ENCODE measurements at places on chromosomes 16 and 17.
A peak's percentile ranks its signal among the peaks of the same experiment; 100 is the strongest.

GRCh38 chr16:5753381-5753780 is 655.8 kb upstream of the EEF2KMT start:
- DNase-seq, result no peak

DNA sequence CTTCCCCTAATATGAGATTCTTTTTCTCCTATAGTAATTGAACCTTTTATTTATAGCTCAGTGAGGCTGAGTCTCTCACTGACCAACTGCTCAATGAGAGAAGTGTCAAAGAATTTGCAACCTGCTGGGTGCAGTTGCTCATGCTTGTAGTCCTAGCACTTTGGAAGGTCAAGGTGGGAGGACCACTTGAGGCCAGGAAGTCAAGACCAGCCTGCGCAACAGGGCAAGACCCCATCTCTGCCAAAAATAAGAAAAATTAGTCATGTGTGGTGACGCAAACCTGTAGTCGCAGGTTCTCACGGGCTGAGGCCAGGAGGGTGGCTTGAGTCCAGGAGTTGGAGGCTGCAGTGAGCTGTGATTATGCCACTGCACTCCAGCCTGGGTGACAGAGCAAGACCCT is 30.9 kb upstream of the CRYBA1 start:
- DNase-seq, result no peak

DNA sequence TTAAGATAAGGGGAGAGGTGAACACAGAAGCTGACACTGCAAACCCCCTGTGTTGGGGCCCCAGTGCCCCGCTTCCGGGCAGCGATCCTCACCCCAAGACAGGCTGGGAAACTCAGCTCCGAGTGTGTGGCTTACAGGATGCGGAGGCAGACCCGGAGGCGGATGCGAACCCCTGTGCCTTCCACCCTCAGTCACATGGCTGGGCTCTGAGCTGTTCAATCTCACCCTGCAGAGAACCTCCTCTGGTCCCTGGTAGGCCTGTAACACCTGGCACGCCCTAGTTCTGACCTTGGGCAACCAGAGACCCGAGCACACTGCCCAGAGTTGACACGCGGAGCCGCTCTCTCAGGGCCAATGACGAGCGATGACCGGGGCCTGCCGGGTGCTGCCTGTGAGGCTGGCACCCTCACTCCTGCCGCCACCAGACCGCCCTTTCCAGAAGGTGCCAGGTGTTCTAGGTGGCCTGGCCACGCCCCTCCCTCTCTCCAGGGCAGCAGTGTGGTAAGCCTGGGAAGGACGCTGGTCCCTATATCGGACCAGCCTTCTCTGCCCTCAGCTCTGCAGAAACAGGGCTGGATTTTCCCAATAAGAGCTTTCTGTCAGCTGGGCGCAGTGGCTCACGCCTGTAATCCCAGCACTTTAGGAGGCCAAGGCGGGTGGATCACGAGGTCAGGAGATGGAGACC is 23.3 kb downstream of the MEAK7 start:
- DNase-seq, result no peak

DNA sequence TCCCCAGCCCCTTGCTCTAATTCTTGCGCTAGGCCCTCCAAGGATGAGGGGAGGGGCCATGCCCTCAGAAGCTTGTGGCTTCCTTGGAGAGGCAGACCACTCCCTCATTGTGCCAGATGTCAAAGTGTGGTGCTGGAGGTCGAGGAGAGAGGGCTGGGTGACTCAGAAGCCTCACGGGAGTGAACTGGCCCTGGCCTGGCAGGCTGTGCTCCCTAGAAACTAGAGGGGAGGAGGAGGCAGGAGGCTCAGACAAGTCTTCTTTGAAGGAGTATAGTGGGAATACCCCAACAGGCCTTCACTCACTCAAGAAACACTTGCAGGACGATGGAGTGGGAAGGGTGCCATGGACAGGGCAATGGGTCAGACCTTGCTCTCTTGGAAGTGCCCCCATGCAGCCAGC is 18.5 kb downstream of the ANKRD40 start:
- DNase-seq, result no peak

- DNase-seq, result no peak
These were observed 18.8 kb upstream of the BMERB1 start for GRCh38 chr16:15415511-15415985.

GRCh38 chr17:44921122-44921882 is 6.0 kb upstream of the GFAP start:
- DNase-seq, result no peak

- DNase-seq, result no peak
These were observed 3.5 kb downstream of the SMTNL2 start for GRCh38 chr17:4587803-4588202.

- no peak for DNase-seq
These were observed 232.4 kb upstream of the PSMD7 start for GRCh38 chr16:74064120-74064735.

- DNase-seq, result no peak
These were observed 23.4 kb upstream of the CBFA2T3 start for GRCh38 chr16:89000207-89000959.

DNA sequence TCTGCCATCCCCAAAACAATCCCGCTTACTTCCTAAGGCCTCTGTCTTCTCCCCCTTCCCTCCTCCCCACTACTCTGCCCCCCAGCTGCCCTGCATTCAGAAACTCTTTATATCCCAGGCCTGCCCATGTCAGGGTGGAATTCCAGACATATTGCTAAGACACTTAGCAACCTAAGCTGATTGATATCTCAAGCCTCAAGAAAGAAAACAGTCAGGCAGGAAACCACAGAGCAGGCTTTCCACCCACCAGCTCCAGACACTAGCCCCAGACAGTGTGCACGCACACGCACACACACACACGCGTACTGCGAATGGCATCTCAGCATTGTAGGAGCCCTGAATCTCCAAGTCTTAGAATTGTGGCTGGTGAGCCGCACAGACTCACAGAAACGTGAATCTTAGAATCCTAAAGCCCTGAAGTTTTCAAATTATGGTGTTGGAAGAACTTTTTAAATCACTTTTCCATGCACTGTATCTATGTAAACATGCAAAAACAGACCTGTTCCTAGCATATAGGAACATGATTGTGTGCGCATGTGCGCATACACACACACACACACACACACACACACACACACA is 8.8 kb upstream of the LPCAT2 start:
- peak; percentile 84 for DNase-seq

DNA sequence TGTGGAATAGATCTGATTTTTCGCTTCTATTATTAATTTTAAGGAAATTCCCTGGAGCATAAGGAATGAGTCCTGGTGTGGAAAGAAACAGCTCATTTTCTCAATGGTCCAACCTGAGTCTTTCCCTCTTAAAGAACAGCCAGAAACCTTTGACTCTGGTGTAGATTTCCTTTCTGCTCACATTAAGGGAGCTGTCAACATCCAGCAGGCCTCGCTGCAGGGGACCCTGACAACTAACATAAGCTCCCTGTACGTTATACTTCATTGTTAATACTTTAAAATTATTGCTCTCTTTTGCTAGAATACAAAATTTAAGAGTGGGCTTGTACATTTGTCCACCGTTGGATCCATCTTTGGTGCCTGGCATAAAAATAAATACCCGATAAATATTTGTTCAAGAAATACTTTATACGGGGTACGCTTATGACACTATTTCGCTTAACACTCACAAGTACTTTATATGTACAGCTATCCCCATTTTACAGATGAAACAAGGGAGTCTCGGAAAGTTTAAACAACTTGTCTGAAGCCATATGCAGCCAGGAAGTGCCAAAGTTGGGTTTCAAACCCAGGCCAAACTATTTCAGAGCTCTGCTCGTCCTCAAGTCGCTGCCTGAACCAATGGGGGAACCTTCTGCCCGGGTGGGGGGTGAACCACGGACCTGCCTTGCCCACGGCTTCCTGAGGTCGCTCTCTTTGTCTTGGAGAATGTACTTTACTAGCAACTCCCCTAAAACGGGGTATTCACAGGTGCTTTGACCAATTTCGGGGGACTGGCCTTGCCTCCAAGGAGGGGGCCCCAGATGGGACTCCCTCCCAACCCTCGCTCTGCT is 611 bp downstream of the SMARCE1 start:
- no peak for DNase-seq

- DNase-seq, result no peak
These were observed 68.5 kb downstream of the RPTOR start for GRCh38 chr17:80612997-80613731.

DNA sequence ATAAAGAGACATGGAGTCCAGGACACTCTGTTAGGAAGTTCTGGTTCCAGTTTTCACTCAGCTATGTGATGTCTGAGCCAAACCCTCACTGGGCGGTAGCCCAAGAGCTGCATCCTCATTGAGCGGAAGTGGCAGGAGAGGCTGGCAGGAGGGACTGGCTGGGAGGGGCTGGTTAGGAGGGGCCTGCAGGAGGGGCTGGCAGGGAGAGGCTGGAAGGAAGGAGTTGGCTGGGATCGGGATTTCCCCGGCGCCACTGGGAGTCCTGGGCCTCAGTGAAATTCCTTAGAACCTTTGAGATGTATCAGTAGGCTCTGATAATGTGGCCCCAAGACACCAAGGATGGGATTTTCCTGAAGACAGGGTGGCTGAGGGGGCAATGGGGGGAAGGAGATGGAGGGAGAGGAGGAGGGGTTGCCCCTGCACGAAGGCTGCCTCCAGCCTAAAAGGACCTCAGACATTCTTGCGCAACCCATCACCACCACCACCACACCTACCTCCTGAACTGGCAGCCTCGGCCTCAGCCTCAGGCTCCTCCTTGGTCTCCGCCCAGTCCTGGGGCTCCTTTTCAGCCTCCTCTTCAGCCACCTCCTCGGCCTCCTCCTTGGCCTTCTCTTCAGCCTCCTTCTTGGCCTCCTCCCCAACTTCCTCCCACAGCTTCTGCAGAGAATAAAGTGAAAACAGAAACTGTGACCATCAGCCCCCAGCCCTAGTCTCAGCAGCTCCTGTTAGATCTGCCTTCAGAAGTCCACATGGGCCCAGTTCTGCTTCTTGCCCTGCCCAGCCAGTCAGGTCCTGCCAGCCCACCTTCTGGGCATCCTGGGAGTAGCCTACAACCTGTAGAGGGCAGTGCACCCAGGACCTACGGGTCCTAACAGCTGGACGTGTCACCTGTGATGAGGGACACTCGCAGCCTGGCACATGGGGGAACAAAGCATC is 31.7 kb downstream of the CNGB1 start:
- no peak for DNase-seq

- no peak for DNase-seq
These were observed 50.0 kb downstream of the USP10 start for GRCh38 chr16:84749815-84750214.

GRCh38 chr16:71258372-71258771 is 27.9 kb upstream of the HYDIN start:
- no peak for DNase-seq

All from GF-D8 (cell line).